Nephron progenitor cell (in vitro differentiated cells): ENCODE measurements at places on chromosomes 7 and 10.
A peak's percentile ranks its signal among the peaks of the same experiment; 100 is the strongest.

- no peak for DNase-seq
These were observed 10.4 kb downstream of the ADCY1 start for GRCh38 chr7:45584261-45585210.

DNA sequence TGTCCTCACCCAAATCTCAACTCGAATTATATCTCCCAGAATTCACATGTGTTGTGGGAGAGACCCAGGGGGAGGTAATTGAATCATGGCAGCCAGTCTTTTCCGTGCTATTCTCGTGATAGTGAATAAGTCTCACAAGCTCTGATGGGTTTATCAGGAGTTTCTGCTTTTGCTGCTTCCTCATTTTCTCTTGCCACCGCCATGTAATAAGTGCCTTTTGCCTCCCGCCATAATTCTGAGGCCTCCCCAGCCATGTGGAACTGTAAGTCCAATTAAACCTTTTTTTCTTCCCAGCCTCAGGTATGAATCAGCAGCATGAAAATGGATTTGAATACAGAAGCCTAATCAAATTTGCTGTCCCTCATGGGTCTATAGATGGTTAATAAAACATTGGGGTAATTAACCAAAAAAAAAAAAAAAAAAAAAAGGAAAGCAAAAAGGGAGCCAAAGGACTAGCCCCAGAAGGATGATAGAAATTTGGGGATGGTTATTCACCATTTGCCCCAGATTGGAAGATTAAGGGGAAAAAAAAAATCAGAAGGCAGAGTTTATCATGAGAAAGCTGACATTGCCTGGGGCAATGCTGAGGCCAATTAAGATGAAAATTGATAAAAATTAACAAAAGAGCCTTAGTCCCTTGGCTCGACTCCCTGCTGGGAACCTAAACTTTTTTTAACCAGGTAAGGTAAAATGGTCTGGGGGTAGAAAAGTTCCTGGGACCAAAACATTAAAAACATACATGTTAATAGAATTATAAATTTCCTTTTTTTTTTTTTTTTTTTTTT is 27.6 kb downstream of the AVL9 start:
- no peak for DNase-seq

DNA sequence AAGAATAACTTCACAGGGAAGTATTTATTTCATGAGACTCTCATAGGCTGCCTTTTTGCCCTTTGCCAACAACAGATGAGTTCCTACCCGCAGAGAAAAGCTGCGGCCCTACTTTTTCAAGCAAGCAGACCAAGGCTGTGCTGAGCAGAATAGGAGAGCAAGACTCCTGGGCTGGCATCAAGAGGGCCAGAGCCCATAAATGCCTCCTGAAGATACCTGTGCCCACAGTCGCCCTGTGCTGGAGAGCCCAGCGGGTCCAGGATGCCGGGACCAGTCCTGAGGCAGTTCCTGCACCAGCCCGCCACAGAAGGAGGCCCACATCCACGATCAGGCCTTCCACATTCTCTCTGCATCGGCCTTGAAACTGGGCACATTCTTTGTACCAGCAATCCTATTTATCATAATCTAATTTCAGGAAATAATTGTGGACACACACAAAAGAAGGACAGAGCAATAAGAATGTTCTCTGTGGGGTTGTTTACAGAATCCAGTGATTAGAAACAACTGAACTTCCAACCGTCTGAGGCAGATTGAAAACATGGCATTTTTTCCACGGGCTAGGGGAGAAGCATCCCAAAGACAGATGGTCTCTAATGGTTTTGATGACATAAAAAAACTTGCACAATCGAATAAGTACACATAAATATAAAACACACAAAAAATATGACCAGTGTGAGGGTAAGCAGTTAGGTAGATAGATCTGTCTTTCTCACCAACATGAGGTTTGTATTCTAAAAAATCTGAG is 95.6 kb downstream of the CPXM2 start:
- no peak for DNase-seq

- DNase-seq: no peak
These were observed 138.3 kb downstream of the CCDC71L start for GRCh38 chr7:106522696-106523095.

DNA sequence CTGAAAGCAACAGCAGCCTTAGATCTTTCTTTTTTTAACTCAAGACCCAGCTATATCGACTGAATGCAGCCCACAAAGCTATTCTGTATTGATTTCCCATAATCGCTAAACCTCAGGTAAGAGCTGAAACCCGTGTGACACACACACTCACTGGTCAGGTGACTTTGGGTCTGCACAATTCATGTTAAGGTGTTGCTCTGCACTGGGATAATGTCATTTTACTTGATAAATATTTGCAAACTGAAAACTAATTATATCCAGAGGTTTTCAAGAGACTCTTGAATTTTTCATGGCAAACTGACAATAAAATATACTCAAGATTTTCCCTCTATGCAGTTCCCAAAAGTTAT is 33.1 kb downstream of the SCRN1 start:
- DNase-seq: no peak

DNA sequence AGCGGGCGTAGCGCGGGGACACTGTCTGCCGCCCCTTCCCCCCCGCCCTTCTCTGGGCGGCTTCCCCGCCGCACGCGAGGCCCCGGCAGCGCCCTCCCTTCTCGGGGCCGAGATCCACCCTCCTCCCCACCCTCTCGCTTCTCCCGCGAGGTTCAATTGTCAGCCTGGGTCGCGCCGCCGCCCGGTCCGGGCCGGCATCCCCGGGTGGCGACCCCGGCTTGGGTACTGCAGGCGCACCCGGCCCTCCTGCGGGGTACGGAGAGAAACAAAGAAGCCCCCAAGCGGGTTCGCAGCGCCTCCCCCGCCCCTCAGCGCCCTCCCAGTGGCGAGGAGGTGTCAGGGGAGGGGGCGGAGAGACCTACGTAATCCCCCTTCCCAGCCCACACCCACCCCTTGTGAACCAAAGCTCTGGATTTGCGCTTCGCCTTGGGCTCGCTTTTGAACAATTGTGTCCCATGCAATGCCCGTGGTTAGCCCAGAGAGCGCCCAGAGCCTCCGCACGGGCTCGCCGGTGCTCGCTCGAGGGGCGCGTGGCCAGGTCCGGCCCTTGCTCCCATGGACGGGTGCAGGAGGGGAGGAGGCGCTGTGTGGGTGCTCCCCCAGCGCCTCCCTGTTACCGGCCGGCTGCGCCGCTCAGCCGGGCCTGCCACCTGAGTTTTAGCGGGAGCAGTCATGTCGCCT is 634 bp downstream of the HECW1 start:
- DNase-seq: peak; percentile 54

DNA sequence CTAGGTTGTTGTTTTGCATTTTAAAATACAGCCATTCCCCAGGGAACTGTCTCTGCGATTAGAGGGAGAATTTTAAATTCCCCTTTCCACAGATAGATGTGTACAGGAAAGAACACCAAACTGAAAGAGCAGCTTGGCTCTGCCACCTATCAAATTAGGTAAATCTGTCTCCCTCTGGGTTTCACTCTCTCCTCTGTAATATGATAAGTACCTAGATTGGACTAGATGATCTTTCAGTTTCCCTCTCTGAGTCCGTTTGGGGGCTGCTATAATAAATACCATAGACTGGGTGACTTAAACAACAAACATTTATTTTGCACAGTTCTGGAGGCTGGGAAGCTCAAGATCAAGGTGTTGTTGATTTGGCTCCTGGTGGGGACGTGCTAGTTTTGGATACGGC is 186.0 kb downstream of the KIF20B start:
- DNase-seq: no peak

GRCh38 chr7:44654255-44654796 is 47.9 kb downstream of the OGDH start:
- DNase-seq: no peak

- no peak for DNase-seq
These were observed 13.2 kb downstream of the YKT6 start for GRCh38 chr7:44213877-44214388.

DNA sequence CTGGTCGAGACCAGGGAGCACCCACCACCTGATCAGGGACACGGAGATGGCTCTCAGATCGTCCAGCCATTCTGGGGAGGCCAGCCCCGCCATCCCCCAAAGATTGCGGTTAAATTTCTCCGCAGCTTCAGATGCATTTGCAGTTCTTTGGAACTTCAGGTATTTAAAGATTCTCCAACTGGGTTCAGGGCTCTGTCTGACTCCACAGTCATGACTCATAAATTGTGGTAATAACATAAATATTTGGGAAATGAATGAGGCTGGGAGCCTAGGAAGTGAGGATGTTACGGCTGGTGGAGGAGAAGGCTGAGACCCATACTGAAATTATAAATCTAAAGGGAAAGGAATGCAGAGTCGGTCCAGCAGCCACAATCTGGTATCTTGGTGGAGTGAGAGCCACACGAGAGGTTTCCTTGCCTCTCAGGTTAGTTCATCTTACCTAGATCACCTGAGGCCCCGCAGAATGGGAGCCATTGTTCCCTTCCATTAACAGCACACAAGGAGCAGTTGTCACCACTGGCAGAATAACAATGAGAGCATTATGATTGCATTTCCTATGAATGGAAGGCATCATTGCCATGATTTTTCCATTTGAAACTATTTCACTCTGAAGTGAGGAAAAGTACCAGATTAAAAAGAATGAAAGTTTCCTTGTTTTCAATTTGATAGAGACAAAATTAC is 26.7 kb upstream of the DNAJB6 start:
- no peak for DNase-seq

- DNase-seq: no peak
These were observed 8.2 kb downstream of the MTG1 start for GRCh38 chr10:133401981-133402725.

GRCh38 chr7:88694207-88694606 is 65.3 kb upstream of the ZNF804B start:
- DNase-seq: no peak

DNA sequence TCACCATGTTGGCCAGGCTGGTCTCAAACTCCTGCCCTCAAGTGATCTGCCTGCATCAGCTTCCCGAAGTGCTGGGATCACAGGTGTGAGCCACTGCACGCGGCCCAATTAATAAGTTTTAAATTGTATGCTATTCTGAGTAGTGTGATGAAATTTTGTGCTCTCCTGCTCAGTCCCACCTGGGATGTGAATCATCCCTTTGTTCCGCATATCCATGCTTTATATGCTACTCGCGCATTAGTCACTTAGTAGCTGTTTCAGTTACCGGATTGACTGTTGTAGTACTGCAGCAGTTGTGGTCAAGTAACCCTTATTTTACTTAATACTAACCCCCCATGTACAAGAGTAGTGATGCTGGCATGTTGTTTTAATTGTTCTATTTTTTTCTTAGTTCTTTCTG is 47.3 kb upstream of the OIT3 start:
- no peak for DNase-seq

- no peak for DNase-seq
These were observed 561.5 kb downstream of the DNAJB9 start for GRCh38 chr7:109131141-109131540.

- DNase-seq: no peak
These were observed 248.5 kb downstream of the SFMBT2 start for GRCh38 chr10:7162331-7162730.

DNA sequence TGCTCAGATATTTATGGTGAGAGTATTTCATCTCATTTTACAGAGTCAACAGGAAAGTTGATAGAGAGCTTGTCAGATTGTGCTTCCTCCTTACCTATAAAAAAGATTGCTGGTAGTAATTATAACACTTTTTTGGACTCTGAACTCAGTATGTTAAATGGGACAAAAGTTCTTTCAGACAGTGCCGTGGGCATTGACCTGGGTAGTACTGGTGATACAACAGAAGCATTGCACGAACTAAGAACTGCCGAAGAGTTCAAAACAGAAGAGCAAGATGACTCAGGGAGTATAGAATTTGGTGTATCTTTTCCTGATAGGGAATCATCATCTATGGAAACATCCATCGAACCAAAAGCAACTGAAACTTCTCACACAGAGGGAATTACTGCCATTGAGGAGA is 58.6 kb downstream of the LOXL4 start:
- DNase-seq: no peak

GRCh38 chr10:102619281-102619981 is 24.8 kb upstream of the TRIM8 start:
- DNase-seq: no peak

DNA sequence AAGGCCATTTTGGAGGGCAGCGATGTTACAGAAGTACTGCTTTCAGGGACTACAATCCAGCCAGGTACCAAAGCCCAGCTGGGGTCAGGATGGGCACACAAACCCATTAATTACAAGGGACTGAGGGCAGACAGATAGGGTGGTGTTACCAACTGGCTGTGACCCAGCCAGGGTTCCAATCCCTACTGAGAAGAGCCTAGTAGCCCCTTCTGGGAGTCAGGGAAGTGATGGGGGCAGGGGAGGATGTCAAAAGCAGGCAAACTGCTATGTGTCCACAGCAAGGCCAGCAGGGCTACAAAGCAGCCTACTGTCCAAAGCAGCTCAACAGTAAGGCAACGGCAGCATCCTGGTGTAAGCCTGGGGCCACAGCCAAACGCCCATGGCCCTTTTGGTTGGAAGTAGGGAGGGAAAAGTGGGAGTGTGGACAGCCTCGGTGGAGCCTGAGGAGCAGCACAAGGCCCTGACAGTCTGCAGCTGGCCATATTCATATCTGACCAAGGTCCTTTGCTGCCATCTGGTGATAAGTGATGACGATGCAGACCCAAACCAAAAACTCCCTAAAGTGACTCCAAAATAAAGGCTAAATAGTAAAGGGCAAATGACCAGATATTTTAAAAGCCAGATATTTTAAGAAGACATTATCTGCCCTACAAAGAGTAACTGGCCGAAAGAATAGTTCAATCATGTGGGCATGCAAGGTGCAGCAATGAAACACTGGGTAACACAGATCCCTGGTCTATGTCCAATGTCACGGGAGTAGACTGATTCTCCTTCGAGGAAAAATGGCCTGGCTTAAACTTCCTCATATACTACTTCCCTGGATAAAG is 56.9 kb downstream of the XPNPEP1 start:
- DNase-seq: no peak

DNA sequence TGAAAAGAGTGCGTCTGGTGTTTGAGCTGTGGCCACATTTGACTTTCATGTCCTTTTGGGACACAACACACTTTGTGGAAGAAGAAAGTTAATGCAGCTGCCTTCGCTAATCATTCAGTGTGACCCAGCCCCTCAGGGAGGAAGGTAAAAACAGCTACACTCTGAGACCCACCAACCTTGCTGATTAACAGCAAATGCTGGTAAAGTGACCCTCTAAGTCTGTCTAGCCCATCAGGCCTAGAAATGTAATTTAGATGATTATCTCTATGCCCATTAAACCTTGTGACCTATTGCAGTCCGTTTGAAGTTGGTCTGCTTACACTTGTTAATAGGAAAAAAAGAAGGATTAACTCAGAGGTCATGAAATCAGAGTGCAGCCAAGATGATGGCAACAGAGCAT is 161.9 kb upstream of the WNT16 start:
- no peak for DNase-seq

DNA sequence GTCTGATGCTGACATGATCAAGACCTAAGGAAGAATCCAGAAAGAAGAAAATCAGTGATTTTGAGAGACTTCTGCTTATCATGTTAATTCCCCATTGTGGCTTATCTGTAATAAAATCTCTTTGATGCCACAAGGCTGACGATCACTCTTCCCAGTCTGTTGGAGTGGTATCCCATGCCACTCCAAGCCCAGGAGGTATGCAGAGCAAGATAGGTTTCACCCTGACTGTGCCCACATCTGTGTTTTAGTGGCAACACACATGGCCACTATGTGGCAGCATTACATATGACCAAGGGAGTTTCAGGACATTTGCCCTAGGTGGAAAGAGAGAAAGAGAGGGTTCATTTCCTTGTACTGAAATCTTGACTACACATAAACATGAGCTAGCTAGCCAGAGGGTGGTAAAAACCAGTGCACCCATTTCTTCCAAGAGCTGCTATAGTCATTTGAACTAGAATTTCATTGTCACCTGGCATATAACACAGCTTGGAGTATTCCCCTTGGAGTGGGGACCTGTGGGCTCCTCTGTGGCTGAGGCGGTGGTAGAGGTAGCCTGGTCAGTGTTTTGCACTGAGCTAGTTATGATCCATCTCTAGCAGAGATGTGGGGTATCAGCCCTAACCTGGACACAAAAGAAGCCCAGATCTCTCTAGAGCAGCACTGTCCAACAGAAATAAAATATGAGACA is 20.8 kb downstream of the LAMB4 start:
- no peak for DNase-seq
